ENCODE measurements at places on chromosomes 12 and 14.

DNA sequence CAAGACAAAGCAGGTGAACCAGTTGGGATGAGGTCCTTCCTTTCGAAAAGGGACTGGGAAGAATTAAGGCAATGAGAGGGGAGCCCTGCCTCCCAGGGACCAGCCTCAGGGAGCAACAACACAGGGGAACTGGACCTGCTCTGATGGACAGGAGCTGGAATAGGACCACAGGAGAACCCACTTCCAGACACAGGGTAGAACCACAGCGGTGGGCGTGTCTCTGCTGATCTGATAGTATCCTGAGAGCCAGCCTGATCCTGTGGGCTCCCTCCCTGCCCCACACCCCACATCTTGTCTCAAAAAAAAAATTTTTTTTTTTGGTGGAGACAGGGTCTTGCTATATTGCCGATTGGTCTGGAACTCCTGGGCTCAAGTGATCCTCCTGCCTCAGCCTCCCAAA, 13.6 kb upstream of the PLEK2 start:
- DNase-seq: no peak

GRCh38 chr14:28751467-28752058, 15.0 kb upstream of the FOXG1 start:
- DNase-seq: no peak

DNA sequence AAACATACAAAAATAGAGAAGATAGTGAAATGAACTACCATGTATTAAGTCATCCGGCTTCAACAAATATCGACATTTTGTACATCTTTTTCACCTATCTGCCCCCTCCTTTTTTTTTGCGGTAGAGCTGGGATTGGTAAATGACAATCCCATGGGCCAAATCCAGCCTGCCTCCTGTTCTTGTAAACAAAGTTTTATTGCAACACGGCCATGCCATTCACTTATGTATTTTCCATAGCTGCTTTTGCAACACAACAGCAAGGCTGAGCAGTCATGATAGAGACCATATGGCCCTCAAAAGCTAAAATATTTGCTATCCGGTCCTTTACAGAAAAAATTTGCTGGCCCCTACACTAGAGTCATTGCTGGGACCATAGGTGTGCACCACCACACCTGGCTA, 58.1 kb upstream of the PLEKHG3 start:
- no peak for DNase-seq

GRCh38 chr12:43315961-43316360, 236.0 kb downstream of the ADAMTS20 start:
- DNase-seq: no peak

- peak; percentile 78 for DNase-seq
Measured at GRCh38 chr12:3752096-3752709, 706 bp downstream of the CRACR2A start.

DNA sequence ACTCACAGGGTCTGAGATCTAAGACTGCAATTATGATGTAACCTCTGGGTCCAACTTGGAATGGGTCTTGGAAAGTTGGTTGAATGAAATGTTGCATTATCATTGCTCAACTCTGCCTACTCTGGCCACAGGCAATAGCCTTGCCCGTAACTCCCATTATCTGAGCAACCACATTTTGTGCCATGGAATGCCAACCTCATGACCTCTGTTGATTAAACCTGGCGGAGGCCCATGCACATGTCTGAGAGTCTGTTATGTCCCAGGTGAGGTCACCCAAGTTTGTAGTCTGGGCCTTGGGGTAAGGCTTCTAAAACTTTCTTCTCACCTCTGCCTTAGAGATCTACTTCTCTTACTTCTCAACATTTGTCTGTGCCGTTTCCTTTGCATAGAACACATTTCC, 140.9 kb downstream of the TBX5 start:
- DNase-seq: no peak

DNA sequence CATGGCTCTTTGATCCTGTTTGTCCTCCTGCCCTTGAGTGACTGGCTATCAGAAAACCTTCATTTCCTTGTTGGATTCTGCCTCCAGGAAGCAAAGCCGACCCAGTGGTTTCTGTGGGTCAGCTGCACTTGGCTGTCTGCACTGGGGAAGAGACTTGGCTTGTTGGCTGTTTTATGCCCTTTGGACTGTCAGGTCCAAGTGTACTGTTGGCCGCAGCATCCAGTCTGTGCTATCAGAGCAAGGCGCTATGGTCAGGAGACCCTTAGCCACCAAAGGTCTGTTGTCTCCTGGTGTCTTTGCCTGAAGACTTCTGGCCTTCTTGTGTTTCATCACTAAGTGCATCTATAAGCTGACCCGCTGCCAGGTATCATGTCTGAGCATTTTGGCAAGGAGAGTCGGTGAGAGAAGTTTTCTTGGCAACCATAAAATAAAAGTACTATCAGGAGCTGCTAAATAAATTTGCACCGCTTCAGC, 177.4 kb upstream of the HIF1A start:
- DNase-seq: no peak

DNA sequence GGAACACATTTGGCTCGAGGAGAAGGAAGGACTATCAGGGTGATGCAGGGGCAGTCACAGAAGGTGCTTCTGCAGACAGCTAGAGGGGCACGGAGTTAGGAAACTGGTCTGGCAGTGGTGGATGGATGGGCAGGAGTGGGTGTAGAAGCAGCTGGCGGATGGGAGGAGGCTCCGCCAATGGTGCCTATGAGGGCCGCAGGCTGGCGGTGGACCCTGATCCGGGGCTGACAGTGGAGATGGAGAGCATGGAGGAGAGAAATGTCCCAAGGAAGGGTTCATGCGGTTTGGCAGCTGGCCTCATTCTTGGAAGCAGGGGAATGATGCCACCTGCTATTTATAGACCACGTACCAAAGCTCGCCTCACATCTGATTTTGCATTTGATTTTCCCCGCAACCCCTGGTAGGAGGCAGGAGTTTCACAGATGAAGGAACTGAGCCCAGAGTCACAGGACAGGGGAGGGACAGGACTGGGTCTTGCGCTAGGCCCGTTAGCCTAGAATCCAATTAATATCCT, 237.1 kb downstream of the FOXN3 start:
- DNase-seq: no peak

GRCh38 chr12:20527417-20528163, 159.3 kb downstream of the PDE3A start:
- DNase-seq: no peak

DNA sequence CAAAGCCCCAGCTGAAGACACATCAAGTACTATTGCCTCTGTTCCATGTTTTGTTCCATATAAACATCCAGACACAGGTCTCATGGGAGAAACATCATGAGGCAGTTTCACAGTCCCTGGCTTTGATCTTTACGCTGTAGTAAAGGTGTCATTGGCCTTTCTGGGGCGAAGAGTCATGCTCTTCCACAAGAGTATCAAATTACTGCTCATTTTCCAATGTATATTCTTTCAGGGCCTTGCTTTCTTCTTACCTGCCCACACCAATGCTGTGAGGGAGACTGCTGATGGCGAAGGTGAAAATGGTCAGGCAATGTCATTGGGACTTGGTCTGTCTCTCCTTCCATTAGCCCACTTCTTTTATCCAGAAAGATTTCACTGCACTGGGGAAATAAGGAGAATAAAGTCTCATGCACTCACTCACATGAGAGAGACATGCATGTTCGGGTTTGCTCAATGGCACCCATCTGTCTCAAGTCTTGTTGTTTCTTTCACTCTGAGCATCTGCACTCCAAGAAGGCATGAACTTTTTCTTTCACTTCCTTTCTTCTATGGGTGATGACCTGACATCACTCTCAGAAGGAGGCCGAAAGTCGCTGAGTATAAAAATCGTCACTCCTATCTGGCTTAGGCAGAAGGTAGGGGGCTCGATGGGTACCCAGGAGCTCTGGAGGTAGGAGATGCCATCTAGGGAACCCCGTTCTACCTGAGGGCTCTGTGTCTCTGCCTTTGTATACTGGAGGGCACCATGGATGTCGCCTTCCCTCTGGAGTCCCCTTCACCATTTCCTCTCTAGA, 1.3 kb upstream of the JDP2 start:
- DNase-seq: no peak

GRCh38 chr12:103799857-103800771, 40.9 kb downstream of the NT5DC3 start:
- DNase-seq: no peak

DNA sequence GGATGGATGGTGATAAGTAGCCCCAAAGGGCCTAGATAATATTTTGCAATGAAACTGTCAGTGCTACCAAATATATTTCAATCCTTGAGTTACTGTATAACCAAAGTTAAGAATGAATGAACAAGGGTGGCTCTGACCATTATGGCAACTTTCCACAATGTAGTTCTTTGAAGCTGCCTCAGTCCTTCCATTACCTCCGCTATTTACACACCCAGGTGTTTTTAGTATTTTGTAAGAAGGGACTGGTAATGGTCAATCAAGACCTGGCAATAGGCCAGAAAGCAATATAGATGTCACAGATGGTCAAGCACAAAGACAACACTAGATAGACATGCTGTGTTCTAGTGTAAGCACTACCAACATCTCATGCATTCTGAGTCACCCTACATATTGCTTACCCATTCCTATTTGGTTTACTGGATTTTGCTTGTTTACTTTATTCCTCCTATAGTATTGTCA, 16.3 kb downstream of the DUSP16 start:
- DNase-seq: no peak

DNA sequence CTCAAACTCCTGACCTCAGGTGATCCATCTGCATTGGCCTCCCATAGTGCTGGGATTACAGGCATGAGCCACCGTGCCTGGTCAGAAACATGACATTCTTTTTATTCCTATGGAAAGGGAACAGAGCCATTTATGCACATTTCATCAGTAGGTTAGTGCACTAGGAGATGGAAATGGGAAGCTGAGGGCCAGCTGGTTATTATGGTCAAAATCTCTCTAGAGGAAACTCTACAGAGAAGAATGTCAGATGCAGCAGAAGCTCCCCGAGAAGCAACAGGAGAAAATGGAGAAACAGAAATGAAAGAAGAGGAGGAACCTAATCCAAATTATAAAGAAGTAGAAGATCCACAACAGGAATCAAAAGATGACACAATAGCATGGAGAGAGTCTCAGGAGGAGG, 2.7 kb downstream of the CFAP251 start:
- DNase-seq: no peak

DNA sequence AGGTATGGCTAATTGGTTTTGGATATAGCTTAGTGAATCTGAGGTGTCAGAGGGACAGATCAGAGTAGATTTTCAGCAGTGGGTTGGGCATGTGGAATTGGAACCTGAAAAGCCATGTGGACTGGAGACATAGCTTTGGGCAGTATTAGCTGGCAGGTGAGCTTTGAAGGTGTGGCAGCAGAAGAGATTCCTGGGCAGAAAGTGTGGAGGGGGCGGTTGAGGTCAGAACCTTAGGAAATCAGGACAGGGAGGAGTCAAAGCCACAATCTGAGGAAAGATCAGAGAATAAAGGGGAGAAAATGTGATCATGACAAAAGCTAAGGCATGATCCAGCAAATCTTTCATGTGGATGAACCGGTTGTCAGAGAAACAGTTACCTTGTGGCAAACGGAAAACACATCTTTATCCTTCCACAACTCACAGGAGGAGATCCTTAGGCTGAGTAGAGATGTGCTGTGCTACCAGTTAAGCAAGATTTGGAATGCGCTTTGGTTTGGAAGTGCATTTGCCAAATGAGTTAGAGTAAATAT, 56.4 kb downstream of the PTGER2 start:
- no peak for DNase-seq

DNA sequence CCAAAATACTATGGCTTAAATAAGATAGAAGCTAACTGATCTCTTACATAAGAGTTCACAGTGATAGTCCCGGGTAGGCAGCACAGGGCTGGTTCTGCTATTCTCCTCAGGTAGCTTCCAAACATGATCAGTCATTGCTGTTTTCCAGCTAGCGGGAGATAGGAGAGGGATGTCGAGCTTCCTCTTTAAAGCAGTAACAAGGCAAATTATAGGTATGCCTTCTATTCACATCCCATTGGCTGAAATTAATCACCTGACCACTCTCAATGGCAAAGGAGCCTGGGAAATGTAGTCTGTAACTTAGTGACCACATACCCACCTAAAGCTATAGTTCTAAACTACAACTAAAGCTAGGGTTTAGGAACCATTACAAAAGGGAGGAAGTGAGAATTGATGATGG, 34.5 kb upstream of the VRK1 start:
- DNase-seq: no peak

DNA sequence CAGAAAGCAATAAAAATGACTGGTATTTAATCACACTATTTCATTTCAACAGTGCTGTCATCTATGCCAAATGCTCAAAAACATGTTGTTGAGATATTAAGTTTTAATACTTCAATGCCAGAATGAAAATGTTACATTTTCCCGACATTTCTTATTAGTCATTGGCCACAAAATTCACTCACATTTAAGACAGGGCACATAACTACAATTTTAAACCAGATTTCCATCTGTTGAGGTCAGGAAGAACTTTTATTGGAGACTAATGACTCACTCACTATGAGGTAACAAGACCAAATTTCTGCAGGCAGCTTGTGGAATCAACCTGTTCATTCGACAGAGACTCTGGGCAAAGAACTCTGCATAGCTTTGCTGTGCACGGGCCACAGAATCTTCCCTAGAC, 36.8 kb downstream of the PPTC7 start:
- no peak for DNase-seq

DNA sequence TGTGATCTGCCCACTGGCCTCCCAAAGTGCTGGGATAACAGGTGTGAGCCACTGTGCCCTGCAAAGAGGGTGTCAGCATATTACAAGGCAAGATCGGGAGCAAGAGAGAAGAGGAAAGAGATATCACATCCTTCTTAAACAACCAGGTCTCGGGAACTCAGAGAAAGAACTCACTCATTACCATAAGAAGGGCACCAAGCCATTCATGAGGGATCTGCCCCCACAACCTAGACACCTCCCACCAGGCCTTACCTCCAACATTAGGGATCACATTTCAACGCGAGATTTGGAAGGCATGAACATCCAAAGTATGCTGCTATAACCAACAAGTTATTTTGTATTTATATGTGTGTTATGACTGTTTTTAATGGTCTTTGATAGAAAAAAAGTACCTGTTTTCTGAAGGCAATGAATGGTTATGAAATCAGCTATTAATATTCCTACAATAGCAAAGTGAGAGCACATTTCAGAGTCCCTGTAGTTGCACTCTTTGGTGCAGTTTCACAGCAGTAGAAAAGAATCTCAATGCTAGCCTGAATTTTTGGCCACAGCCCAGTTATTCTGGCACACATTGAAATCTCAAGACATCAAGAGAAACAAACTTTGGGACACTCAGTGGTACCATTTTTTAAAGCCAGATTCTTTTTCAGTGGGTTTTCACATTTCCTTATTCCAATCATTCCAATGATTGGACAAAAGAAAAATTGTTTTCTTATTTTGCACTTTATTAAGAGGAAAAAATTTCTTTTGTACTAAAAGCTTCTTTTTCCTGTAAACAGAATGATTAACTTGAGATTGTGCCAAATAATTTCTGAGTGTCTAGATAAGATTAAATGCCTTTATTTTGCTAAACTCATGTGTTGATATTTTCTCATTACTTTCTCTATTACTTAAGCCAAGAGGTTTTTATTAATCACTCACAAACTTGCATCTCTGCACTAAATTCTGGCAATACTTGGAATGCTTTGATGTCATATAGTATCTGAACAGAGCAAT, 582.6 kb upstream of the ATP2B1 start:
- DNase-seq: no peak

DNA sequence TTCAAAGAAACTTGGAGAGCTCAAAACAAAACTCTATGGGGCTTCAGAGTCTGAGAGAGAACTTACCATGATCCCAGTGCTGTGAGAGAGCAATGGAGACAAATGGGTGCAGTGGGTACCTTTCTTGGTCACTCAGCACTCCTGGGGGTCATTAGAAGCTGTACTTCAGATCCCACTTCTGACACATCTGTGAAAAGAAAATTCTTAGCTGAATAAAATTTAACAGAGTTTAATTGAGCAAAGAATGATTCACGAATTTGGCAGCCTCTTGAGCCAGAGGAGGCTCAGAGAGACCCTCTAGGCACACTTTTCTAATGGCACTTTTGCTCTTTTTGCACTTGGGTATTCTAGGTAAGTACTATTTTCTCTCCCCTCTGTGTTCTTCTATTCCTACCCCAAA, 96.8 kb upstream of the SYT10 start:
- no peak for DNase-seq

Measured in T-helper 2 cell treated with Interferon-gamma antibody and Interleukin-4, amounts not matched to agents 5 μg/mL and 100 μg/mL, for 36 hours (primary cell).